ENCODE measurements at places on chromosomes 7 and 10. TPM values are rescaled to one million over a fixed set of nuclear protein-coding genes. Genes with fewer than 3 reads are reported as not detected.

DNA sequence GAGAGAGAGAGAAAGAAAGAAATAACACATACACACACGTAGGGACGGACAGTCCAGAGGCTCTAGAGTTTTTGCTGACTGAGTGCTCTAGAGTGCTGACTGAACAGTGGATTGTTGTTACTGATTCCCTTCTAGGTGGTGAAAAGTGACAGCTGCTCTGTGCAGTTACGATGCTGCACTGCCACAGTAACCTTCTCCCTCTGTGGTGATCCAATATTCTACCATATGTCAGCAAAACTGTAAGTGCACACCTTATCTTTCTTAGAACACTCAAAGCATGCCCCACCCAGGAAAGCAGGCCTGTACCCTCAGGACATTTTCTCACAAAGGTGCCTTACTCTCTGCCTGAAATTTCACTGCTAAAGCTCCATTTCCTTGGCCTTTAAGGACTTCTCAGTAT, 1023.5 kb downstream of the TYW1 start:
- H3K27ac ChIP-seq, result no peak overlapping the region
- no peaks in the 10 kb centered on the region for H3K36me3 ChIP-seq
- no peaks in the 10 kb centered on the region for H3K27me3 ChIP-seq
- H3K4me1 ChIP-seq, result no peaks in the 10 kb centered on the region
- DNase-seq, result no peak

DNA sequence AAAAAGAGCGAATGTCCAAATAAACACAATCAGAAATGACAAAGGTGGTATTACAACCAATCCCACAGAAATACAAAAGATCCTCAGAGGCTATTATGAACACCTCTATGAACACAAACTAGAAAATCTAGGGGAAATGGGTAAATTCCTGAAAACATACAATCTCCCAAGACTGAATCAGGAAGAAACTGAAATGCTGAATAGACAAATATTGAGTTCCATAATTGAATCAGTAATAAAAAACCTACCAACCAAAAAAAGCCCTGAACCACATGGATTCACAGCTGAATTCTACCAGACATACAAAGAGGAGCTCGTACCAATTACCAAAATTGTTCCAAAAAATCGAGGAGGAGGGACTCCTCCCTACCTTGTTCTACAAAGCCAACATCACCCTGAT, 56.1 kb upstream of the ZNF800 start:
- no peaks in the 10 kb centered on the region for H3K27me3 ChIP-seq
- no peak overlapping the region for H3K27ac ChIP-seq
- no peak overlapping the region for H3K4me3 ChIP-seq
- DNase-seq, result no peak

- no peaks in the 10 kb centered on the region for H3K36me3 ChIP-seq
- H3K4me1 ChIP-seq, result no peaks in the 10 kb centered on the region
- no peak for DNase-seq
- H3K27me3 ChIP-seq, result no peaks in the 10 kb centered on the region
These were observed 612.0 kb downstream of the CNTNAP2 start for GRCh38 chr7:146728611-146729010.

DNA sequence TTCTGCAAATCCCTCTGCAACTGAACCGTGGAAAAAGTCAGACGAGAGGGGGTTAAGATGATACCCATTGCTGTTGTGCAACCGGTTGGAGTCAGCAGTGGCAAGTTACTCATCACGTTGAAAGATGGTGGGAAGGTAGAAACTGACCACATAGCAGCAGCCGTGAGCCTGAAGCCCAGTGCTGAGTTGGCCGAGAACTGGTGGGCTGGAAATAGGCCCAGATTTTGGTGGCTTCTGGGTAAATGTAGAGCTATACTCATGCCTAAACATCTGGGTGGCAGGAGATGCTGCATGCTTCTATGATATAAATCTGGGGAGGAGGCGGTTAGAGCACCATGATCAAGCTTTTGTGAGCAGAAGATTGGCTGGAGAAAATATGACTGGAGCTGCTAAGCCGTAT, 78.6 kb downstream of the ARL5B start:
- no peak overlapping the region for H3K4me3 ChIP-seq
- no peak for DNase-seq
- H3K36me3 ChIP-seq, result no peaks in the 10 kb centered on the region
- no peak overlapping the region for H3K27ac ChIP-seq
- no peaks in the 10 kb centered on the region for H3K27me3 ChIP-seq

DNA sequence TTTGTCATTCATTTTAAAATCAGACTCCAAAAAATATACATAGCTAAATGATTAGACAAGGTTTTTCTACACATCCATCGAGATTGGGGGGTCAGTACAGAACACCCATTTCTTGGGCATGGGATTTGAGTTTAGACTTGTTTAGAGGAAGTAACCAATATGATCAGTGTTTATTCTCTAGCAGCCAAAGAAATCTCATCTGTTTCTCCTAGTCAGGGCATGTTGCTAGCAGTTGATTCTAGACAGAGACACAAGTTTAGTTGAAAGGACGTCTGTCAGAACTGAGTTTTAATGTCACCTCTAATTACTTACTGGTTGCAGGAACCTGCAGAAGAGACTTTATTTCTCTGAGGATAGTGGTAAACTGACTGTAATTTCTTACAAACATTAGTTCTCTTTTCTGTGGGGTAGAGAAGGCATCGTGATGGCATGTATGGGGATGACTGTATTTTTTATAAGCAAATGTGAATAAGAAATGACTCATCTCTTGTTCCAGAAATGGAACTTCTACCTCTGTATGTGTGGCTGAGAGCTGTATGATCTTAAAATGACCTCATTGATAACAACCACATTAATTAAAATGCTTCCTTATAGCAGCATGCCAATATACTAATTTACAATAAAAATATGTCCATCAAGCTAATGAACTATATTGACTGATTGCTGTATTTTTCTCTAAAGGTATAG, 30.6 kb upstream of the RHOBTB1 start:
- H3K4me1 ChIP-seq, result peaks cover 63% of the 10 kb centered on the region
- H3K4me3 ChIP-seq, result no peak overlapping the region
- no peaks in the 10 kb centered on the region for H3K36me3 ChIP-seq
- H3K27ac ChIP-seq, result no peak overlapping the region
- no peak for DNase-seq
- H3K27me3 ChIP-seq, result no peaks in the 10 kb centered on the region

LRRC61 gene
- total RNA-seq, result 9.4 TPM

DNA sequence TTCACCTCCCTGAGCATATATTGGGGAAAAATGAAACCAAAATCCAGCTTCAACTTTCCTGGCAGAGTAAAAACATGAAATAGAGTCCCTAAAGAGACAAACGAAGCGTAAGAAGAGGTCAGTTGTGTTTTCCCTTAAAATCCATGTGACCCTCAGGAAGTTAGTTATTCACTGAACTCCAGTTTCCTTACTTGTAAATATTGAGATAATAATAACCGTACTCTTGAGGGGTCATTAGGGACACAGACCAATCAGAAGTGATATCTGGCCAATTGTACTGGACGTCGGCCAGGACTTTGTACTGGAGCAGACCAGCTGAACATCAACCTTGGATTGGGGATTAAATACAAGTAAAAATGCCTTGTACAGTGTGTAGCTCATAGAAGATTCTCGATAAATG, 167.0 kb downstream of the GATA3 start:
- H3K36me3 ChIP-seq, result no peaks in the 10 kb centered on the region
- H3K4me1 ChIP-seq, result peaks cover 7% of the 10 kb centered on the region
- H3K4me3 ChIP-seq, result no peak overlapping the region
- DNase-seq, result peak; percentile 61
- H3K27me3 ChIP-seq, result no peaks in the 10 kb centered on the region

- no peaks in the 10 kb centered on the region for H3K4me1 ChIP-seq
- H3K27me3 ChIP-seq, result no peaks in the 10 kb centered on the region
- no peak overlapping the region for H3K27ac ChIP-seq
- no peak for DNase-seq
- H3K36me3 ChIP-seq, result no peaks in the 10 kb centered on the region
These were observed 59.1 kb downstream of the STK32C start for GRCh38 chr10:132248455-132249225.

All from lung (tissue), 17 donors.